ENCODE measurements at places on chromosomes 4 and X.

- DNase-seq = no peak
Measured at GRCh38 chrX:18664947-18665346, 7.0 kb downstream of the RS1 start.

DNA sequence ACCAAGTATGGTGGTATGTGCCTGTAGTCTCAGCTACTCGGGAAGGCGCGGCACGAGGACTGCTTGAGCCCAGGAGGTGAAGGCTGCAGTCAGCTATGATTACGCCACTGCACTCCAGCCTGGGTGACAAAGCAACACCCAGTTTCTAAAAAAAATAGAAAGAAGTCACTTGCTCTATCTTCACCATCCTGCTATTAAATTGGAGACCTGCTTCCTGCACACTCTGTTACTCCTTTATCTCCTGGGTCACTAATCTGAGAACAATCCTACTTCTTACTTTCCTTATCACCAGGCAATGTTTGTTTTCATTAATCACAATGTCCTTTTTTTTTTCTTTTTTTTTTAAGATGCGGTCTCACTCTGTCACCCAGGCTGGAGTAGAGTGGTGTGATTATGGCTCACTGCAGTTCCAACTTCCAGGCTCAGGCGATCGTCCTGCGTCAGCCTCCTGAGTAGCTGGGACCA, 16.2 kb downstream of the PRKX start:
- no peak for DNase-seq

GRCh38 chrX:17747692-17748091, 10.4 kb downstream of the SCML1 start:
- DNase-seq = no peak

DNA sequence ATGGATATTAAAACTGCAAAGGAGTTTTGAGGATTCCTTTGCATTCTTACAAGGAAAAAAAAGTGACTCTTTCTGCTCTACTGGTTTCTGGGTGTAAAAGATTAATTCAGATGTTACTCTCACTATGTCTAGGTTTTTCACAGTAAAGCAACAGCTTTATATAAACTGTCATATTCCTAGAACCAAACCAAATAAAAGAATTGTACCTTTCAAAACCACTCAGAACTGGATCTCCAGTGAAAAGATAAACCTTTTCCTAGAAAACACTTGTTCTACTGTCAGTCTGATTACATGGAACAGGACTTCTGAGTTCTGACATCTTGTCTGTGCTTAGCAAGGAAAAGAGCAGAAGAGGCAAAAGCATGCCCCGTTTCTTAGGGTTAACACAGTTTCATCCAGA, 5.0 kb upstream of the PPID start:
- DNase-seq = no peak

DNA sequence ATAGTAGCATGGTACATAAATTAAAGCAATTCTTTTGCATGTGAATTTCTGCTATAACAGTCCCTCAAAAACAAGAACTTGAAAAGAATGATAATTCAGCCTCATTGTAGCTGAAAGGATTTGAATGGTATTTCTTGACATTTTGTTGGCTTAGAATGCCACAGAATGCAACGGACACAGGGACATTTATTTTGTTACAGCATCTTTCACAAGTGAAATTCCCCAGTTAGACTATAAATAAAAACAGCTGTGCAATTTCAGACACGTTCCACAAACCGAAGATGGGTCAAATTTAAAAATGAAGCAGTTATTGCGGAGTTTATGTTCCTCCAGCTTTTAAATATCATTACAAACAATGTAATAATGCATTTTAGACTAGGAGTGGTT, 82.8 kb upstream of the AMELX start:
- DNase-seq = no peak

GRCh38 chr4:4867375-4868039, 8.0 kb downstream of the MSX1 start:
- no peak for DNase-seq

- no peak for DNase-seq
Measured at GRCh38 chr4:48188390-48188789, 54.3 kb upstream of the TXK start.

GRCh38 chr4:65391382-65391781, 278.9 kb downstream of the EPHA5 start:
- DNase-seq = no peak

Measured in activated T-helper 1 cell treated with anti-CD3 and anti-CD28 coated beads, Interleukin-2, amount 50 U/mL, for 16 hours (primary cell).